Mesenteric fat pad (tissue), 1 donor: ENCODE measurements at places on chromosomes 7 and 10. TPM values are rescaled to one million over a fixed set of nuclear protein-coding genes. Genes with fewer than 3 reads are reported as not detected.

Gene TMEM130
- total RNA-seq, result 0.29 TPM

Gene CREB3L2
- total RNA-seq, result 175 TPM

DNA sequence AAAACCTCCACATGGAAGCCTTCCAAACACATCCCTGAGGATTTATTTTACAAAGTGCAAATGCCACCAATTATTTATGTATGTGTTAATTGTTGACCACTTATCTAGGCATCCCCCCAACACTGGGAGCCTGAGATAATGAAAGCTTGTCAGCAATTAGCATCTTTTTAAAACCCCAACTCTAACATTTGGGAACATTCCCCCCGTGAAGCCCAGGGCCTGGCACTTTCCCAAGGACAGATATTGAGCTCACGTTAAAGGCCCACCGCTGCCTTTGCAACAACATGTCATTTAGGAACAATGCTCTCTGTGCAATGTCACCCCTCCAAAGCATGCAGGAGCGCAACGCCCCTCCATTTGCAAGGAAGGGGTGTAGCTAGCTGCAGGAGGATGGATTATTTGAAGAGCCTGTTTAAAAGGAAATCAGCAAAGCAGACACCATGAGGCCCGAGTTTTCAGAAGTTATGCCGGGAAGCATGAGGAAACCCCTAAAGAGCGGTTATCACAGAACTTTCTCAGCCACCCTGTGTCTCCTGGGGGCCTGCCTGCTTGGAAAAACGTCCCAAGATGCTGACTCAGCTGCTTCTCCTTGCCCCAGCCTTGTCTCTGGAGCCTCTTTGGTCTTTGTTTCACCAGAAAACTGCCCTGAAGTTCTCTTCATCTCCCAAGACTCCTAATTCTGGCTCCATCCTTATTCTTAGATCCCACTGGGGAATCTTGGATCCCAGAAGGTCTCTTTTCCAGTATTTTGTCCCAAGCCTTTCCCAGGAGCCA lies 444.1 kb downstream of the GRID1 start:
- DNase-seq, result no peak

GRCh38 chr7:103809229-103809994 lies 180.0 kb downstream of the RELN start:
- DNase-seq, result no peak

- DNase-seq, result peak; percentile 83
These were observed 666 bp downstream of the SMKR1 start for GRCh38 chr7:129502708-129503685.
